ENCODE measurements at places on chromosomes 2 and 18.

GRCh38 chr2:29920631-29921559 lies 491 bp downstream of the ALK start:
- DNase-seq = no peak

DNA sequence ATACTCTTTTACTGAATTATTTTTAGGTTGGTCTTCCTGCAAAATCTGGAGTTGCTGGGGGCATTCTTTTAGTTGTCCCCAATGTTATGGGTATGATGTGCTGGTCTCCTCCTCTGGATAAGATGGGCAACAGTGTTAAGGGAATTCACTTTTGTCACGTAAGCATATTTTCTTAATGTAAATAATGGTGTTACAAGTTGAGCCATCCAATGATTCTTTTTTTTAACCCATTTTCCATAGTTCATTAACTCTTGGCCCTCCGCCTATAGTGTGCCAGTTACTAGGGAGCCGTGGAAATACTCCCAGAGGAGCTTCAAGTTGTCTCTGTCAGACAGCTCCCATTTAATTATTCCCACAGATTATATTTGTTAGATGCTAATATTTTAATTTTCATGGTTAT lies 49.8 kb downstream of the GLS start:
- DNase-seq = no peak

GRCh38 chr18:55219823-55220222 lies 260.6 kb upstream of the CCDC68 start:
- no peak for DNase-seq

DNA sequence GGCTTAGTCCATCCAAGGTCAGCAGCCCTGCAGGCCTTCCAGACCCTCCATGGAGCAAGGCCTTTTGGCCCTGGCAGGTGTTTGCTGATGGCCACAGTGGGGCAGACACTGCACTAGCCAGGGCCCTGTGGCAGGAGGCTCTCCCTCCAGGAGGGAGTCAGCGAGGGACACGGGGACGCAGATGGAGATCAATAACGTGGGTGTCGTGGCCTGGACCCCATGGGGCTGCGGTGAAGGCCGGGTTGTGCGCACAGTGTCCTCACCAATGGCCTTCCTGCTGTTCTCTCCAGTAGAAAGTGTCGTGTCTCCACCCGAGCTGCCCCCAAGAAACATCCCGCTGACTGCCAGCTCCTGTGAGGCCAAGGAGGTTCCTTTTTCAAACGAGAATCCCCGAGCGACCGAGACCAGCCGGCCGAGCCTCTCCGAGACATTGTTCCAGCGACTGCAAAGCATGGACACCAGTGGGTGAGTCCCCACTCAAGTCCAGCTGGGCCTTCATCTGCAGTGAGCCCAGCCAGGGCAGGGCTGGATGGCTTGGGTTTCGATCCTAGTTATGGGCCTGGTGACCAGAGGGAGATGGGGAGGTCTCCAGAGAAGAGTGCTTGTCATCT lies 65.4 kb downstream of the INPP5D start:
- no peak for DNase-seq

GRCh38 chr2:28453396-28453795 lies 42.5 kb upstream of the PLB1 start:
- no peak for DNase-seq
